ENCODE measurements at places on chromosomes 11 and 22.

- DNase-seq, result no peak
Measured at GRCh38 chr11:92330114-92330513, 105.5 kb downstream of the FAT3 start.

GRCh38 chr11:86431258-86431657 is 56.6 kb downstream of the CCDC81 start:
- DNase-seq, result no peak

DNA sequence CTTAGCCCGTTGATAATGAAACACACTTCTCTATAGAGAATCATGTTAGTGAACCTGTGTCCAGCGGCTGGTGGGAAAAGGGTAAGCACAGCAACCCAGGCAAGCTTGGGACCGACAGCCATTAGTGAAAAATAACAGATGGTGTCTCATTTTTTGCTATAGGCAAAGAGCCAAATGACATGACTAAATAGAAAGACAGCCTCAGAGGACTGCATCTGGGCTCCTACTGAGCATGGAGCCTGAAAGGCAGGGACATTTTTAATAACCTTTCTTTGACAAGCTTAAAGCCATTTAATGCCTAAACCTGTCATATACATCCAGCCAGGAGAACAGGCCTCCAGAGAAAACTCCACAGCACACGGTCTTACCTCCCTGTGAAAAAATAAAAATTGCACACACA is 67.0 kb downstream of the FANCF start:
- no peak for DNase-seq

DNA sequence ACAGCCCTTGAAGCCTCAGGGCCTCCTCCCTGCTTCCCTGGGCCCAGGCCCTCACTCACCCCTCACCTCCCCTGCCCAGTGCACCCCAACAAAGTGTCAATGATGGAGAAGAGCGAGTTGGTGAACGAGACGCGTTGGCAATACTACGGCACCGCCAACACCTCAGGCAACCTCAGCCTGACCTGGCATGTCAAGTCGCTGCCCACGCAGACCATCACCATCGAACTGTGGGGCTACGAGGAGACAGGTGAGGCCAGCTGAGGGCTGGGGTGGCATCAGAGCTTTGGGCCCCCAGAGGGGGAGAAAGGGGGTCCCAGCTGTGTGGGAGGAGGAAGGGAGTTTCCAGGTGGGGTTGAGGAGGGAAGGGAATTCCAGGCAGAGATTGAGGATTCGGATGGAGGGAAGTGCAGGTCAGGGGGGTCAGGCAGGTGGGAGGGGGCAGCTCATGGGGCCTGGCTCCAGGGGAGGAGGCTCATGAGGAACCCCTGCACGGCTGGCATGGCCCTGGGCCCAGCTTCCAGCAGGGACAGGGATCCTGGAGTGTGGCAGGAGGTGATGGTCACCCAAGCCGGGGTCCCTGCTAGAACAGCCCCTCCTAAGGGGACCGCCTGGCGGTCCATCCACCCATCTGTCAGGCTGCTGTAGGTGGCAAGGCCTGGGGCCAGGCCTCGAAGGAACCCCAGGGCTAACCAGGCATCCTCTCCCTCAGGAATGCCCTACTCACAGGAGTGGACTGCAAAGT is 2.9 kb downstream of the SUSD2 start:
- no peak for DNase-seq

DNA sequence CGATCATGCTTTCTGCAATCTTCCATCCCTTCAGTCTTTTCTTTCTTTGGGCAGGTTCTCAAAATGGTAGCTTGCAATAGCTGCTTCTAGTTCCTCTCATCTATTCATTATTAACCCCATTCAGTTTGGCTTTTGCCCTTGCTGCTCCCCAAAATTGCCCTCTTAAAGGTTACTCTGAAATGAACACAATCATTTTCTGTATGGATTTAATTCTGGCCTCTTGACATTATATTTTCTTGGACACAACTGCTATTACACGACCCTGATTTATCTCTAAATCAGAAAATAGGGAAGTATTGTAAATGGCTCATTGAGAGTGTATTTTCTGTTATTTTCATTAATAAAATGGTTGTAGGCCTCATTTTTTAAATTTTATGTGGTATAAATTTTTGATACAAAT is at the start of gene ANGPTL5:
Gene ANGPTL5 (minus strand): TSS at position 101 of the 400 bp plus-strand sequence. CDS start 8,613 bp downstream, outside the sequence.
- DNase-seq, result no peak

DNA sequence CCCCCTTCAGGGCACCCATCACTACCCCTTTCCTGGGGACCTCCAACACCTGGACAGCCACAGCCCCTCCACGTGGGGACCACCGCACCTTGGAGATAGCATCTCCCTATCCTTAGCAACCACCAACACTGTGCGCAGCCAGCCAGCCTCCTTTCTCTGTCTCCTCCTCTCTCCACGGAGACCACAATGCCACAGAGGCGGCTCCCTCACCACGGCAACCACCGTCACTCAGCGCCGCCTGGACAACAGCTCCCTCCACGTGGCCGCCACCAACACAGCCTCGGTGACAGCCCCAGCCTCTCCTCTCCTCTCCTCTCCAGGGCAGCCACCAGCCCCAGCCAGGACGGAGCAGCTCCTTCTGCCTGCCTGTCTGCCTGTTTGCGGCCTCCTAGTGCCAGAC is 10.5 kb downstream of the ELFN2 start:
- no peak for DNase-seq
